ENCODE measurements at places on chromosomes 7 and 10.

DNA sequence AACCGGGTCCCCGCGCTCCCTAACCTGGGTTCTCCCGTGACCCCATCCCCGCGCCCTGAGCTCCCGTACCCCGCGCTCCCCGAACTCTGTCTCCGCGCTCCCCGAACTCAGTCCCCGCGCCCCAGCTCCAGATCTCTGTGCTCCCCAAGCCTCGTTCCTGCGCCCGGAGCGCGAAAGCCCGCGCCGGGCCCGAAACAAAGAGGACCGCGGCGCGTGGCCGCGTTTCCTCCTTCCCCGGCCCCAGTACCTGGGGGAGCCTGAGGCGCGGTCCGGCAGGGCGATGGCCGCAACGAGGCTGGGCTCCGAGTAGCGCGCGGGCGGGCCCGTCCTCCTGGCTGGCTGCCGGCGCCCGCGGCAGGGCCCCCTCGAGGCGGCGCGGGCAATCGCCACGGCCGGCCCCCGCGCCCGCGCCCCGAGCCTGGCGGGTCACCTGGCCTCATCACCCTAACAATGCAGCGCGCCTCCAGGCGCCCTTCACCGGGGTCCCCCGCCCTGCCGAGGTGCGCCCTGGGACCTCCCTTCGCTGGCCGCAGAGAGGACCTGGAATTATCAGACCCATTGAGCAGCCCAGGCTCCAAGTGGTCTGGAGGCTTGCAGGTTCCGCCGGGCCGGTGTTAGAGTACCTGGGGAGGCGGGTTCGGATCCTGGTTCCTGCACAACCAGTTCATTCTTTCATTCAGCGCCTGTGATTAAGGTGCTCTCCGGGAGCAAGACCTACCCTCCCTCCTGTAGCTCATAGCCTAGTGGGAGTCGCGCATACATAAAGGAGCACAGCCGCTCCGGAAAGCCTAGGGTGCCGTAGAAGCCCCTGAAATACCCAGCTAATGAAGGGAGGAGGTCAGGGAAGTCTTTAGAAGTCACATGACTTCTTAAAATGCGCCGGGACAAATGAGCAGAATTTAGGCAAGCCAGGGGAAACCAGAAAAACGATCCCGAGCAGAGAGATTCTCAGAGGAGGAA is at the start of gene TNS3:
TNS3 (minus strand) TSS at position 308 of the 960 bp plus-strand sequence. CDS start 142,475 bp downstream, outside the sequence.
- no peak for DNase-seq

DNA sequence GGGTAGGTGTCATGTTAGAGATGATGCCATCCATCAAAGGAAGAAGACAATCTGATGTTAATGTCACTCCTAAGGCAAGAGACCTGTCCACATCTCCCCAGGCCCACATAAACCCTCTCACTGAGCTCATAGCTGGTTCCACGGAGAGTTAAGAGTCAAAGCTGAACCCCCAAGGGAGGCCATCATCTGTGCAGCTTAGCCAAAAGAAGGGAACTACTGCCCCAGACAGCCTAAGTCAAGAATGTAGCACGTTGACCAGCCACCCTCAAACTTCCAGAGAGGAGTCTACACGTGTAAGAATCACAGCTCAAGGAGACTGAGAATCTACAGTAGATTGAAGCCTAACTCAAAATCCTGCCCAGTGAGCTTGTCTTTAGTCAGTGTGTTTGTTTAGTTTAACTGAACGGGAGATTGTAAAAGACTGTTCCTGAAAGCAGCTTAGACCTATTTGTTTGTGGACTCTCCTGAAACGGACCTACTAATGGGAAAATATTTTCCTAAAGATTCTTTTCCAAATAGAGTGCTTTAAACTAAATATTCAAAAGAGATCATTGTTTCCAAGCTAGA is 192.7 kb upstream of the NFE2L3 start:
- DNase-seq = no peak

DNA sequence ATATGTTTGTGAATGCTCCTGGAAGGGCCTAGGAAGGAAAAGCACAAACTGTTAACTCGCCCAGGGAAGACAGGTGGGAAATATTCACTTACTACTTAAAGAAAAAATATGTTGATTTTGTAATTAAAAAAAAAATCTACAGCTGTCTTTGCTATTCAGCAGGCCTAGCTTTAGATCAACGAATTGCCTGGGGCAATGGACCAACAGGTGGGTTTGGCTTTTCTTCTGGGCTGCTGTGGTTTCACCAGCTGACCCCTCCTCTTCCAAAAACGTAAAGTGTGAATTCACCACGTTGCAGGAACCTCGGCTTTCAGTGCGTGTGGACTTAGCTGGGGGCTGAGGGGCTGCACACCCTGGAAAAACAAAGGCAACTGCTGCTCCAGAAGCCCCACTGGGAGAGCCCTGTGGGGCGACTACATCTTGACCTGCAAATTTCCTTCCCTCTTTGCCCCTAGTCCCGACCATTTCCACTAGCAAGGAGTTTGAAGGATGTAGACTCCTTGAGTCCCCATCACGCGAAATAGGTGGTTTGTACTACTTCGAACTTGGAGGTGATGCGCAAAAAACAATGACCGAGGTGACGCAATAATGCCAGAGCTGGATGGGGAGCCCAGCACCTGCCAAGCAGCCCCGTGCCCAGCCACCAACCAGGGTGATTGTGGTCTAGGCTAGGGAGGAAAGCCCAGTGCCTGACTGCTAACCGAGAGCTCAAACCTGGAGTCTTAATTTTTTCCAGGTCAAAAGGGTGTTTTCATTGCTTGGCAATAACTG is 7.4 kb downstream of the PRLHR start:
- no peak for DNase-seq

- no peak for DNase-seq
Observed at GRCh38 chr7:89477991-89478390, 676.3 kb upstream of the STEAP1 start.

DNA sequence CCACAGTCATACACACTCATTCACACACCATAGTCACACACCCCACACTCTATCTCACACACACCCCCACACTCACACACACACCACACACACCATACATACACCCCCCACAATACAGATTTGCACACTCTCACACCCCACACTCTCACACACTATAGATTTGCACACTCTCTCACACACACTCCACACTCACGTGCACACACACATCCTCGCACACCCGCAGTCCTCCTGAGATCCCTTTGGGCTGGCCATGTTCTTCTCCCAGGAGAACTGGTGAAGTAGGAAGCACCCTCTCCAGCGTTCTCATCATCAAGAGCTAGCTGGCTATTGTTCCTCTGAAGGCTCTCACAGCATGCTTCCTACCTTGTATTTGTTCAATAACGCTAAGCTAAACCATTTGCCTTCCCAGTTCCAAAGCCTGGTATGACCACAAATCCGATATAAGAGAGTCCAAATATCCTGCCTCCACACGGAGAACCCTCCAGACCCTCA is 86.2 kb downstream of the HECW1 start:
- no peak for DNase-seq

- DNase-seq = no peak
Observed at GRCh38 chr7:102983602-102984001, 70.8 kb downstream of the LRRC17 start.

- DNase-seq = no peak
Observed at GRCh38 chr7:47232751-47233412, 349.0 kb downstream of the TNS3 start.

GRCh38 chr10:110737886-110738634 is 93.9 kb downstream of the RBM20 start:
- DNase-seq = no peak

DNA sequence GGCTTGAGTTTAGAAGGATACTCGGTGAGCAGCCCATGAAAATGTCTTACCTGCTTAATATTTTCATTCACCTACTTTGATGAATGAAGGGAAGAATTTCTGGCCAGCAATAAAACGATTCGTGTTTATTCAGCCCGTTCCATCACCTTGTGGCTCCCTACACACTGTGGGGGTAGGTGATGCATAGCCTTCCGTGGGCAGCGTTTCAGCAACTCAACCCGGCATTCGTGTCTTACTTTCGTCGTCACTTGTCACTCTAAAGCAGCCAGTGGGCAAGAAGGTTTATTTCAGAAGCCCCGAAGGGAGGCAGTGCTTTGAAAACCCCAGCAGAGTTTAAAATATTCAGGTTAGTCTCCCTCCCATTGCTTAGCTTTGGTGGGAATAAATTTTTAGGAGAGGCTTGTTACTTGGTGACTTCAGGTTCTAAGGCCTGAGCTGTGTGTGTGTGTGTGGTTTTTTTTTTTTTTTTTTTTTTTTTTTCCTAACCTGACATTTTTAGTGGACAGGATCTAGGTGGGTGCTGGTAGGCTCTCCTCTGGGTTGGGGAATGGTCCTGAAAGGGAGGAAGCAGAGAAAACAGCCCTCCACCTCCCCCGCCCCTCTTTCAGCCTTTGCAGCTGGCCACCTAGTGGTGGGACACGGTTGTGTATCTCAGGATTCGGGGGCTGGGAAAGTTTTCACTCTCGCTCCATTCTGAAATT is 1.8 kb downstream of the GRK5 start:
- DNase-seq = peak; percentile 32

DNA sequence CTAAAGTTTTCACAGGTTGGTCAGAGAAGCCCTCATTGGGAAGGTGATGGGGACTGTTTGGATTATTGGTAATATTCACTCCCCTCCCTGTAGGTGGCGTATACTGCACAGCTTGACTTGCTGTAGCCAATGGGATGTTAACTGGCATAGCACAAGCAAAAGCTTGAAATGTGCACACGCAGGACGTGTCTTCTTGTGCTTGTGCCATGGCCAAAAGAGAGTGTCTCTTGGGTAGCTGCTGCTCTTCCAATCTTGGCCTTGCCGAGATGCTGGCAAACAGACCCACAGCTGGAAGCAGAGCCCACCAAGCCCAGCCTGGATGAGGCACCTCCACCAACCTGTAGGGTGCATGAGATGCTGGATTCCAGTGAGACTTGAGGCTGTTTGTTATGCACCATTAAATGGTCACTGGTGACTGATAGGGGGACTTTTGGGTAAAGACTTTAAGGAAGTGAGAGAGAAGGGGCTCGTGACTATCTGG is 266.0 kb downstream of the GRID1 start:
- no peak for DNase-seq

DNA sequence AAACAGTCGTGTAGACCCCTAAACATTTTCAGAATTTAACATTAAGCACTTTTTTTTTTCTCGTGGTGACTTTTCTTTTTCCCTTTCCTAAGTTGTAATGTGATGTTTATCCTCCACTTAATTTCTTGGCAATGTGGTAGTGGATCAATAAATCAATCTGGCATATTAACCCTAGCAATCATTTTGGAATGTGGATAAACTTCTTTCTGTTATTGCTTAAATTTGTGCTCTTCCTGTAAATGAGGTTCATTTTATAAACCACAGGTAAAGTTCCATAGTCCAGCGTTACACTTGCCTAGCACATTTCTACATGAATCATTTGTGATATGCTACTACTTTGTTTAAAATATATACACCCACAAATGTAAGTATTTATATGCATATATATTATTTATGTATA is 247.4 kb upstream of the ETV1 start:
- no peak for DNase-seq

GRCh38 chr10:53957401-53957800 is 843.6 kb downstream of the PCDH15 start:
- no peak for DNase-seq
